Activated T-cell treated with anti-CD3 and anti-CD28 coated beads, Interleukin-2, amount 50 U/mL, for 48 hours (primary cell): ENCODE measurements at places on chromosomes 6 and 20.

GRCh38 chr6:31266567-31267360 is 5.1 kb downstream of the HLA-C start:
- no peak for DNase-seq

DNA sequence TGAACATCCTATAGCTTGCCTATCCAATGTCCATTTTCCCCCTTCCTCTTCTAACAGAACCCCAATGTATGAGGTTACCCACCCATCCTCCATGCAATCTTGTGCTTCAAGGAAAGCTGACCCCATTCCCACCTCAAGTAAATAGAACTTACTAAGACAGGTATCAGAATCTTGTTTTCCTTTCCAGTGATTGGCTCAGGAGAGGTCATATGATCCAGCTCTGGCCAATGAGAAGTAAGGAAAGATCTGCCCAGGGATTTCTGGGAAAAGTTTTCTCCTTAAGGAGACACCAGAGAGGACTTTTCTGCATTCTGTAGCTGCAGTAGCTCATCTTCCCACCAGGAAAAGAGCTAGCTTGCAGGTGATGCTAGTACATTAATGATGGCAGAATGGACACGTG is 341.8 kb upstream of the ZFP64 start:
- no peak for DNase-seq

DNA sequence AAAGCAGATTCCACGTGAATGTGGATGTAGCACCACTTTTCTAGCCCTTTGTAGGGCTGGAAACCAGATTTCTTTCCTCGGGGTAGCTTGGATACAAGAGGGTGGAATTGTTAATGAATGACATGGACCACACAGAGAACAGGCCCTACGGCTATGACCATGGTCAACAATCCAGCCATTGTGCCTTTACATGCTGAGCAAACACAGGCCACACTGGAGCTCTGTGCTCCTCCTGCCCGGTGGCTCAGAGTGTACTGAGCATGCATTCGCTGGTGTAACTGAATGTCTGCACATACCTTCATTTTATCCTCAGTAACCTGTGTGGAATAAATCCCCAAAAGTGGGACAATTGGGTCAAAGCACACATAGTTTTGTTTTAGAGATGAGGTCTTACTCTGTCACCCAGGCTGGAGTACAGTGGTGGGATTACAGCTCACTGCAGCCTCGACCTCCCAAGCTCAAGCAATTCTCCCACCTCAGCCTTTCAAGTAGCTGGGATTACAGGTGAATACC is 32.8 kb downstream of the LRP11 start:
- DNase-seq = no peak

DNA sequence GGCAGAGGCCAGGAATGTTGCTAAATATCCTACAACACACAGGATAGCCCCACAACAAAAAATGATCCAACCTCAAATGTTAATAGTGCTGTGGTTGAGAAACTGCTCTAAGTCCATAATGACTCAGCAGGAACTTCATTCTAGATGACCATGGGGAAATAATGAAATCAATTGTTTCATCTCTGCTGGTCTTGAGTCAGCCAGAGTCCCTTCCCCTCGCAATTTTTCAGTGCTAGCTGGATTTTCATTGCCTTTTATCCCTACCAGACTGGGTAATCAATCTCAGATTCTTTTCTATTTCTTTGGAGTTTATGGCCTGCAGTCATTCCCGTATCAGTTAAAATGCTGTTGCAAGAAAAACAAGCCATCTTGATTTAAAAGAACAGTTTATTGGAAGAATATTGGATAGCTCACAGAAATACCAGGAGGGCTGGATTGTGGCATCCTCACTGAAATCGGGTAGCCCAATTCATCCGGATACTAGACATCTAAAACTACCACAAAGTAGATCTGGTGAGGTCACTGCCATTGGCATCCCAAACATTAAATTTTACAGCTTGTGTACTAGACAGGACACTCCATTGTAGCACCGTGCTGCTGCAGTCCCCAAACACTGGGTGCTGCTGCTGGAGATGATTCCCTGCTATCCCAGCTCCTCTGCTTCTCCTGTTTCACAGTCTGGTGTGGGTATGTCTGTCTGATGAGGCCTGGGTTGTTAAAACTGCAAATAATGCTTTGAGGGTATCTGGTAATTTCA is 30.3 kb upstream of the POPDC3 start:
- no peak for DNase-seq

- DNase-seq = no peak
These were observed 83.6 kb downstream of the SMOC2 start for GRCh38 chr6:168524571-168525001.

DNA sequence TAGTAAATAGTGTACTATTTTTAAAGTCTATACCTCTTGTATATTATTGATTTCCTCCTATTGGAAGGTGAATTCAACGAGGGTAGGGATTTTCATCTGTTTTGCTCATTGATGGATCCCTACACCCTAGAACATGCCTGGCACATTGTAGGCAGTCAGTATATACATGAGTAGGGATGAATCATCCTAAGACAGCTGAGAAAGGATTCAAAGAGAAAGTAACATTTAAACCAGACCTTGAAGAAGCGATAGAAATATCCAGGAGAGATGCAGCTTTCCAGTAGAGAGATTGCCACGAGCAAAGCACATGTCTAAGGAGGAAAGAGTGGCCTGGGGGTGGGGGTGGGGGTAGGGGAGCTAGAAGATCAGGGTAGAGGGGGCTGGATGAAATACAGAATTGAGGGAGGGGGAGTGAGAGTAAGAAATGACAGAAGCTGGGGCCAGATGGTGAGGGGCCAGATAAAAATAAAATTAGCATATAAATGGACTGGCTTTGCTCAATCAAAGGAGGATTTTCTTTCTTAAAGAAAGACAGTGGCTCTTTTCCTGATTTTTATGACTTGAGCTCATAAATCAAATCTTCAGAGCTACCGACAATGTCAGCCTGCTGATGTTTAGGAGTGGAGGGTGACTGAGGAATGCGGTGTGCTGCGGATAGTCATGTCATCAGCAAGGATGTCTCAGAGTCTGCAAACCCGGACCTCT is 168.2 kb downstream of the SAMD5 start:
- no peak for DNase-seq
